Common myeloid progenitor, CD34-positive (primary cell): ENCODE measurements at places on chromosomes 7 and 10.
A peak's percentile ranks its signal among the peaks of the same experiment; 100 is the strongest.

- peak; percentile 61 for DNase-seq
Observed at GRCh38 chr7:84247591-84247990, 53.0 kb upstream of the SEMA3A start.

DNA sequence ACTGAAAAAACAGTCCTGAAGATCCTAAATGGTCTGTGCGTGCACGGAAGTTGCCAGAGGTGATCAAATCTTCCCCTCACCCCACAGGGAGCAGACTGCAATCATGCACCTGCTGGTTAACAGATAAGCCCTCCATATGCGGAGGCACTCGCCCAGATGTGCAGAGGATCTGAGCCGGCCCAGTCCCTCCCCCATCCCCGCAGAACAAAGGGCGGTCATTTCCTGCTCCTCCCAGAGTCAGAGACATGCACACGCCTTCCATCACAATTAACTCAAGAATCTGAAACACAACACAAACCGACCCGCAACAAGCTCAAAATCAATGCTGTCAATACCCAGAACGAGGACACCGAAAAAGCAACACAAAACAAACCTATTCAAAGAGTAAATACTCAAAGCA is 24.2 kb downstream of the CRTAC1 start:
- no peak for DNase-seq

GRCh38 chr10:71285180-71285545 is 33.9 kb upstream of the SLC29A3 start:
- DNase-seq = peak; percentile 62

DNA sequence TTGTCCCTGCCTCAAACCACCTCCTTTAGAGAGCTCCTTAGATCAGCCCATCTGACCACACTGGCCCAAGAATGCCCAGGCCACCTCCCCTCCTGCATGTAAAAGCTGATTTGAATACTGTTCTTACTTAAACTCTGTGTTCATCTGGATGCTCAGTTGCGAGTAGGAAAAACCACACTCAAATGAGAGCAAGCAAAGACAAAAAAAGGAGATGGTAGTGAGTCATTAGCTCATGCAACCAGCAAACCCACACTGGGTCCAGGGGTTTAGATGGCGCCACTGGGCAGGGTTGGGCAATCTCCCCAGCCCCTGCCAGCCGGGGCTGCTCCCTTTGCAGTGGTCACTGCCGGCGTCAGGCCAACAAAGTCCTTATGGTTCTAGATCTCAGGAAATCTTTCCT is 32.7 kb downstream of the TSPAN15 start:
- no peak for DNase-seq

DNA sequence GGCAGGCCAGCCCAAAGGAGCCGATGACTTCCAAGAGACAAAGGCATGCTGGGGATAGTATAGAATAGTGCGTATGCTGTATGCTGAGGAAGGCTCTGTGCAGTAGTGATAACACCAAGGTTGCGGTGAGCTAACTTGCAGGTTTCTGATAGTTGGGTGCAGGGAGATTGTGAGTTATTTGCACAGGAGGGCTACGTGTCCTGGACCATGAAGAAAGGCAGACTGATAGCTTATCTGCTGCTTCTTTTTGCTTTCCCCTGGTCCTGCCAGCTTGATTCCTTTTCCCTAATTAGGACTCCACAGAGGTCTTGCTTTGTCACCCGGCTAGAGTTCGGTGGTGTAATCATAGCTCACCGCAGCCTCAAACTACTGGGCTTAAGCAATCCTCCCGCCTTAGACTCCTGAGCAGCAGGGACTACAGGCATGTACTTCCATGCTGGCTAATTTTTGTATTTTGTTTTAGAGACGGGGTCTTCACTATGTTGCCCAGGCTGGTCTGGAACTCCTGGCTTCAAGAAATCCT is 43.9 kb upstream of the ARHGAP12 start:
- DNase-seq = peak; percentile 77

- DNase-seq = peak; percentile 67
Observed at GRCh38 chr7:35695473-35695850, 527 bp upstream of the HERPUD2 start.

- DNase-seq = no peak
Observed at GRCh38 chr7:84113906-84114850, 80.4 kb downstream of the SEMA3A start.

- no peak for DNase-seq
Observed at GRCh38 chr10:110209926-110210673, 2.7 kb downstream of the MXI1 start.

DNA sequence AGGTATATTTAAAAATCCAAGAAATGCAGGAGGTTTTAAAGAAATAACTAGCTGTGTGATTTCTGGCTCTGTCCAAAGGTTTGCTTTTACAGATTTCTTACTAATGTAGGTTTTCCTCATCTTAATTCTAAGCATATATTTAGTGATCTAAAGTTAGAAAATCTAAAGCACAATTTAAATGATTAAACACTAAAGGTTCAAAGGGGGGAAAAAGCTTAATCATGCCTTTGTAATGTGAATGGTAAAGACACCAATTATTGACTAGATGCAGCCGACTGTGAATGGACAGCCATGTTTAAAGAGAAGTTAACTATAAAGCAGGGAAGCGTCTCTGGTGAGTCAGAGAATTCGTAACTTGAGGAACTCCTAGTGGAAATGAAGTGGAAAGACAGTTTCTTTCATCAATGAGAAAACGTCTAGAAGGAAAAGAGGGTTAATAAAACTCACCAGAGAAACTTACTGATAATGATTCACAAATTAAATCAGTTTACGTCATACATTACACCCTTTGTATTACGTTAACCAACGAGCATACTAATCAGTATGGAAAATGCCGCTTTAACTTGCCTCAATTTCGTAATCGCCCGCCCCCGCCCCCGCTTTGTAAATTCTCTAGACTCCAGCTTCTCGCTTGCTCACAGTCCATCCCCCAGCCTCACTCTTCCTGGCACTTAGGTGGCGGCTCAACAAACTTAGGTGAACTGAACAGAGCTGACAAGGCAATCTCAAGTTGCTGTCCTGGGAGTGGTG is 1.1 kb upstream of the HBP1 start:
- peak; percentile 80 for DNase-seq

GRCh38 chr7:44498230-44498954 is 7.9 kb upstream of the NUDCD3 start:
- DNase-seq = no peak

- DNase-seq = peak; percentile 87
Observed at GRCh38 chr7:30148951-30149459, 14.2 kb downstream of the MTURN start.

DNA sequence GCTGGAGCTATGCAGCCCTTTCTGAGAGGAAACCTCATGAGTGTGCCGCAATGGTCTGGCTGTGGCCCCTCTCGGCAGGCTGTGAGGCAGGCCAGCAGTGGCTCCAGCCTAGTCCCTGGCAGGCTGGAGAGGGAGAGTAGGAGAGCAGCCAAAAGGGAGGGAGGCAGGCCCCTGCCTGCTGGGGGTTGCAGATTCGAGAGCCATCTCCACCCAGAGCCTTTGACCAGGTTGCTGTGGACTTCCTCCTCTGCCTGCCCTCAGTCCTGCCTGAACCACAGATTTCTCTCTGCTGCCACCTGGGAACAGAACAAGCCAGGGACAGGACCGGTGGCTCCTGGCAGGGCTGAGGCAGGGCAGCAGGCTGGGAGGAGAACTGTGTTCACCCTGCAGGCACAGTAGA is 13.9 kb downstream of the PAX2 start:
- DNase-seq = no peak

- no peak for DNase-seq
Observed at GRCh38 chr7:100352984-100353684, 4.8 kb upstream of the PILRB start.

GRCh38 chr10:76303682-76304316 is 872.4 kb downstream of the LRMDA start:
- peak; percentile 90 for DNase-seq

DNA sequence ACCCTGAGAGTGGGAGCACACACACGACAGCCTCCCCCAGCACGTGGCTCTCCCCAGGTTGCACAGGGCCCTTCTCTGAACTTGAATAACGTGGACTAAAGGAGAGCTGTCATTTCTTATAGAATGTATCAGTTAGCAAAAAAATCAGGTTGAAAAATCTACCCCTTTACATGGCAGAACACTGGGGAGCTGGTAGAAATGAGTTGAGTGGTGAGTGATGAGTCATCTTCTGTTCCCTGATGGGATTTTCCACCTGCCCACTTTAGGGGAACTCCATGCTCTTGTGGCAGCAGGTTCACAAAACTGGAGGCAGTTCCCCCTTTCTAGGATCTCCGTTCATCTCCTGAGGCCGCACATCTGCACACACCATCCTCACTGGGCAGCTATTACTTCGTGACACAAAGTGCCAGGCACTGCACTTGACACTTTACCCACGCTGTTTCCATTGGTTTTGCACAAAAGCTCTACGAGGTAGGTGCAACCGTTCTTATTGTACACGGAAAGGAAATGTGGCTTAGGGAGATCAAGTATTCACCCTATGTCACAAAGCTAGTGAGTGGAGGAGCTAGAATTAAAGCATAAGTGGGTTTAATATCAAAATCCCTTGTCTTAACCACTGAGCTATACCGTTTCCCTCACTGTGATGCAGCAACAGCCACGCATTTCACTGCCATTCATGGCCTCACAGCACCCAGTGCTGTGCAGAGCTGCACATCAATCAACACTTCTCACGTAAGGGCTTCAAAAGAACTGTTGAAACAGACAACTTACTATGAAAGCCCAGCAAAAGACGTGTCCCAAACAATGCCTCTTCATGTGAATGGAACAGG is 80.2 kb downstream of the RNF216 start:
- peak; percentile 92 for DNase-seq

GRCh38 chr10:615583-616152 is 73.8 kb downstream of the DIP2C start:
- no peak for DNase-seq
